Right lobe of liver (tissue), 6 donors: ENCODE measurements at places on chromosomes 4 and X. TPM values are rescaled to one million over a fixed set of nuclear protein-coding genes. Genes with fewer than 3 reads are reported as not detected.

The GLRB gene
- 0.12 TPM for total RNA-seq

DNA sequence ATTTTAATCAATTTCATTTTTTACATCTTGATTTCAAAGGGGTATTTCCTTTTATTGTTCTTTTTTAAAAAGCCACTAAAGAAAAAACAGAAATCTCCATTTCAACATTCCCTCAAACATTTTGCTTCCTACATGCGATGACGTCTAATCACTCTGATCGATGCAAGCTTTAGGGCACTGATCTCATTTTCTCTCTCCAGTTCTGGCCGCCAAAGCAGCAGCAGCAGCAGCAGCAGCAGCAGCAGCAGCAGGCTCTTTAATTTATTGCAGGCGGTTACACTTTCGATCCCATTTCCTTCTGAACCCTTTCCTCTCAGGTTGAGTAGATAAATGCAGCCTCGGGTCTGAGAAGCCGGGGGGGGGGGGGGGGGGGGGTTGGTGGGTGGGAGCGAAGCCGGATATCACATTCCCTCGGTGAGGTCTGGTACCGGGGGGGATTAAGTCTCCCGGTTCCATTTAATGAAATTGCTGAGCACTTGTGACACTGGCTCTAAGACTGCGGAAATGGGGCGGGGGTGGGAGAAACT lies 3.4 kb upstream of the PCDH7 start:
- H3K36me3 ChIP-seq: no peaks in the 10 kb centered on the region
- no peak for DNase-seq
- H3K4me1 ChIP-seq: no peaks in the 10 kb centered on the region
- H3K27ac ChIP-seq: no peak overlapping the region

GRCh38 chrX:10395179-10395578 lies 225.2 kb downstream of the MID1 start:
- no peak overlapping the region for H3K4me3 ChIP-seq
- H3K27me3 ChIP-seq: no peaks in the 10 kb centered on the region
- no peaks in the 10 kb centered on the region for H3K36me3 ChIP-seq

DNA sequence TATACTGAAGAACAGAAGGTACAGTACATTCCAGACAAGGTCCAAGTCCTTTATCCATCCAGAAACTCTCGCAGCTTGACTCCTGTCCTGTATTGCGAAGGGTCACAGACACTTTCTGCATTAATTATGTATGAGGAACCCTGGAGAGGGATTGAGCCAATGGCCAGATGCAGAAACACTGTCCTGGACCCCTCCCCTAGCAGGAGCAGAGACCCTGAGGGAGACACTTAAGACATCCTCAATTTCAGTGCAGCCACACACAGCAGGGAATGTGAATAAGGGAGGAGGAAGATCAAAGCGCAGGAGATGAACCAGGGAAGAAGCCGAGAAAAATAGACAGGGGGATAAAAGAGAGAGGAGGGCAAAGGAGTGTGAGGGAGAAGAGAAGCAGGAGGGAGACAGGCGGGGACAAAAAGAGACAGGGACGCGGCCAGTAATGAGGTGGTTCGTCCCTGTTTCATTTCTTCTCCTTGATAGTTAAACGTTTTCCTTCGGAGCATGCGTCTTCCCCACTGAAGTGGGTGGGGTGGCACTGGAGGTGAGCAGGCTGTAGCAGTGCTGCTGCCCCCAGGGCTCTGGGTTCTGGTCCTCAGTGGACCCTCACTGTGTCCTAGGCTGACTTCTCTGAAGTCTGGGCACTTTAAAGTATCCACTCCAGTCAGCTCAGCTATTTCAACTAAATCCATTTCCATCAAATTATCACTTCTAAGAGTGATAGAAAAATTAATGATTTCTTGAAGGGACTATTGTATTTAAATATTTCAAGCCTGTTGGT lies 356.4 kb upstream of the NOCT start:
- DNase-seq: no peak
- no peaks in the 10 kb centered on the region for H3K4me1 ChIP-seq
- H3K27me3 ChIP-seq: no peaks in the 10 kb centered on the region
- no peak overlapping the region for H3K27ac ChIP-seq
